T47D (cell line): ENCODE measurements at places on chromosomes 5 and 9.

GRCh38 chr9:92146610-92147009 is 31.4 kb upstream of the SPTLC1 start:
- no peak for DNase-seq

GRCh38 chr5:493119-493701 is 31.0 kb downstream of the SLC9A3 start:
- DNase-seq = no peak

GRCh38 chr5:77407152-77407551 is 85.0 kb downstream of the WDR41 start:
- DNase-seq = no peak

- DNase-seq = no peak
Measured at GRCh38 chr5:159452480-159453167, 122.3 kb upstream of the IL12B start.

GRCh38 chr5:135593141-135593540 is 14.3 kb upstream of the CXCL14 start:
- DNase-seq = no peak

- no peak for DNase-seq
Measured at GRCh38 chr5:150774145-150774544, 4.4 kb upstream of the SMIM3 start.
